Hypothalamus (tissue), 51 donors: ENCODE measurements at places on chromosomes 7 and 10.

DNA sequence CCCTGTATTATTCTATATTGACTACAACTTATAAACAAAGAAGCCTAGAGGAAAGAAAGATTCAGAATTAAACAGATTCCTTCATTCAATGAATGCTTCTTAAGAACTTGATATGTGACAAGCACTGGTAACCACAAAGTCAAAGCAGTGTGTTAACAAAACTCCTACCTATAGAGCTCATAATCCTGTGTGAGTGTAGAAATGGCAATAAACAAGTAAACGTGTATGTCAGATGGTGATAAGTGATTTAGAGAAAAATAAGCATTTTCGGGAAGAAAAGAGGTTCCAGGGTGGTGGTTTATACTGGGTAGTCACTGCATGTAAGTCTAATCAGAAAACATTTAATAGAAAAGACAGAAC lies 141.3 kb downstream of the JMJD1C start:
- no peak for DNase-seq

- DNase-seq, result no peak
Observed at GRCh38 chr7:125089171-125089570, 159.5 kb upstream of the POT1 start.

DNA sequence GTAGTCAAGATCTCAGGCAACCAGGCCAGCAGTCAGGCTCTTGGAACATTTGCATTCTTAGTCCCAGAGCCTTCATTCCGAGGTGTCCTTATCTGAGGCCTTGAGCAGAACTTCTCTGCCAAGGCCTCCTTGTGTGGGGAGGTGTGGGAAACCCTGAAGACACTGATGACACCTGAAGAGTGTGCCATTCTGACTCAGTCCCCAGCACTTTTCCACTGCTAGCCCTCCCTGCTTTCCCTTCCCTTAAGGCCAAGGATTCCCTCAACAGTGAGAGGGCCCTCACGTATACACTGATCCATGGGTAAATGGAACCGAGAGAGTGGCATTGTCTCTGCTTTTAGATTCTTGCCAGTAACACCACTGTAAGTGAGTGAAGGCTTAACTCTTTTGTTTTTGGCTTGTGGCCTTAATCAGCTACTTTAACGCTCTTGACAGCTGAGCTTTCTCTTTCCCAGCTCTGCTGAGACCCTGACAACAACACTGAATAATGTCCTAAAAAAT lies 30.3 kb downstream of the TRDMT1 start:
- no peak for DNase-seq

- DNase-seq, result no peak
Observed at GRCh38 chr7:37083311-37084096, 359.2 kb upstream of the AOAH start.

GRCh38 chr7:5278766-5279165 lies 4.0 kb upstream of the SLC29A4 start:
- DNase-seq, result no peak

DNA sequence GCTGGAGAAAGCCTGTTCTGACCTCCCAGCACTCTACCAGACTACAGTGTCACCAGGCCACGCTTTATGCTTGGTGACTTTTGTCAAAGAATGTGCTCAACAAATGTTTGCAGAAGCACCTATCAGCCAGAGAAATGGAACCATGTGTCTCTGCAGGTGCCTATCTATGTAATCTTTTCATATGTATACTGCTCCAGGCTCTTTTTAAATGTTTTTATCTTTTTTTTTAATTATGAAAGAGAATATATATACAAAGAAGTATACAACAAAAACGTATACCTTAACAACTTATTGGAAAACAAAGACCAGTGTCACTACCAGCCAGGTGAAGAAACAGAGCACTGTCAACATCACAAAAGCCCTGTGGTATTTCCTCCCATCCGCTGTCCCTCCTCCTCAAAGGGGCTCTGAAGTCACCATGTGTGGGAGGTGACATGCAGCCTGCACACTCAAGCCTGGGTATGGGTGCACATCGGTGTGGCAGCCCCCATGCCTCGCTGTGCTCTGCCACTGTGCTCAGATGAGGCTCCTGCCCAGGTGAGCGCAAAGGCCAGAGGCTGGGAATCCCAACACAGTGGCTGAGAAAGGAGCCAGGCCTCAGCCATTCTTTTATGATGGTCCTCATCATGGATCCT lies 120.6 kb downstream of the CLEC2L start:
- DNase-seq, result no peak

GRCh38 chr7:12779947-12780346 lies 92.5 kb downstream of the ARL4A start:
- no peak for DNase-seq

- no peak for DNase-seq
Observed at GRCh38 chr7:54837168-54837567, 78.2 kb upstream of the SEC61G start.

DNA sequence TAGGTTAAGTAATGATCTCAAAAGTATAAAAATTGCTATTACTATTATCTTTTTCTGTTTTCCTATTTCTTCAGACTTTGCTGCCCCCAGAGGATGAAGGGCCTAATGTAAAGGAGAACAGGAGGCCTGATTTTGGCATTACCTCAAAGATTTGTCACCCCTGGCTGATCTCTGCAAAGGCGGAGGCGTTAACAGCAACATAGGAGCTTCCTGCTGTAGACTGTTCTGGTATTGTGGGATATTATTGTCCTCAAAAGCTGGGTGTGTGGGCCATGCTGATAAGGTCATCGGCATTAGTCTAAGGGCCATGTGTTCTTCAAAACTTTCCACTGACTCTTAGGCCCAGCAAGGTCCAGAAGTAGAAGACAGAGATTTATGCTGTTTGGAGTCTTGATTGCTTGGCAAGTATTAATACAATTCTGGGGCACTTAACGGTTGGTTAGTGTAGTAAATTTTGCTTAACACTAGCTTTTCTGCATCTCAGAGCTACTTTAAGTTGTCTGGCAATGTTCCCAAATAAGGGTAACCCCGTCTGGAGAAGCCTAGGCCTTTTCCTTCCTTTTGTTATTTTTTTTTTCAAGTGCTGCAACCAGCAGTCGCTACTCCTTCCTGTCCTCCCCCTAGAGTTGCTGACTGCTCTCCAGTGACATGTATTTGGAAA lies 14.0 kb upstream of the ENTPD1 start:
- no peak for DNase-seq
